ENCODE measurements at places on chromosomes 1 and 21.

- no peak for DNase-seq
Observed at GRCh38 chr1:17615959-17616358, 76.5 kb downstream of the ARHGEF10L start.

DNA sequence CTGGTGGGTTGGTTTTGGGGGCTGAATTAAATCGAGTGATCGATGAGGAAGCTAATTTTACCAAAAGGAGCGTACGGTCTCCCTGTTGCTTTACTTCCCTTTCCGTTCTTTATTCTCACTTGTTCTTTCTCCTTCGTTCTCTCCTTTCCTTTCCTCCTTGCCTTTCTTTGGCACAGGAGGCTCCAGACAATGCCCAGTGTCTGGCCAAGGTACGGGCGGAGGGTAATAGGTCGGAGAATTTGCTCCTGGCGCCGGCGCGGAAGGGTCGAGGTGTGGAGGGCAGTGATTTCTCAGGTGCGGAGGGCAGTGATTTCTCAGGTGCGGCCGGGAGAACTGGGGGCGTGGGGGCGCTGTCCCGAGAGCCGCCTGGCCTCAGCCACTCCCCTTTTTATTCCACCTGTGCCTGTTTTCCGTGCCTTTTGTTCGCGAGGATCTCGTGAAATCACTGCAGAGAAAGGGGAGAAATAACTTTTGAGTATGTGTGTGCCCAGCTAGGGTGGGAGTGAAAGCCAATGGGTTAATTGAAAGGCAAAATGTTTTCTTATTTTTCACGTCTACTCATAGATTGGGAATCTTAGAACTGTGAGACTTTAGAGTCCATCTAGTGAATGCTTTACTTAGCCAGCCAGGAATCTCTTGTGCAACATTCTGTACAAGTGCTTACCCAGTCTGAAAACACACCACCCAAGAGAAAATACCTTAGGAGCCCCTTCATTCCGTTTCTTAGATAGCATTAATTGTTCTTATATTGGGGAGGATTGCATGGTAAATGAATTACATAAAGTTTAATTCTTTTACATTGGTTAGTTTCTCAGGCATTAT is 1.3 kb downstream of the FNBP1L start:
- no peak for DNase-seq

DNA sequence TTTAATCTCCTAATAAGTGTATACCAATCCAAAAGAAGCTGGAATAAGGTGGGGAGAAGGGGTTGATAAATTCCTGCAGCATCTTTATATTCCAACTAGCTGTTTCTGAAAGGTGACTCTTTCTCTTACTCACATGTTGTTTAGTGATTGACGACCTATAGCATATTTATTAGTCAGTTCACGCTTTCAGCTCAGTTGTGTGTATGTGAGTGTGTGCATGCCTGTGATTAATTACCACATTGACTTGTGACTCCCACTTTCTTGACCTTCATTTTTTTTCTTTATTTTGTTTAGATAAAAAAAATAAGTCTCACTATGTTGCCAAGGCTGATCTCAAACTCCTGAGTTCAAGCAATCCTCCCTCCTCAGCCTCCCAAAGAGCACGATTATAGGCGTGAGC is 44.4 kb downstream of the ATP2B4 start:
- no peak for DNase-seq

GRCh38 chr1:19529664-19530063 is 44.3 kb upstream of the CAPZB start:
- no peak for DNase-seq
